Aortic smooth muscle cell (primary cell): ENCODE measurements at places on chromosomes 1 and 21. TPM values are rescaled to one million over a fixed set of nuclear protein-coding genes. Genes with fewer than 3 reads are reported as not detected.

The LAMTOR5 gene
- 43.9 and 67.9 TPM in 2 replicates for total RNA-seq

The ZMPSTE24 gene
- 93.1 and 105 TPM in 2 replicates for total RNA-seq

The OPTC gene
- not detected in 2 replicates for total RNA-seq

The IFFO2 gene
- total RNA-seq, result 10.2 and 11.3 TPM in 2 replicates

The LCE2A gene
- not detected in 2 replicates for total RNA-seq

The THRAP3 gene
- 91.0 and 97.1 TPM in 2 replicates for total RNA-seq

The LRRC40 gene
- total RNA-seq, result 17.9 and 20.1 TPM in 2 replicates

The FABP3 gene
- total RNA-seq, result 57.1 and 132 TPM in 2 replicates

The OBSCN gene
- total RNA-seq, result 2.7 and 2.9 TPM in 2 replicates

The PTPRC gene
- total RNA-seq, result 0.12 and 0.40 TPM in 2 replicates

The PTPN14 gene
- total RNA-seq, result 23.6 and 33.4 TPM in 2 replicates

The CDK11B gene
- total RNA-seq, result 8.2 and 9.1 TPM in 2 replicates

The HES2 gene
- 0.75 and 0.92 TPM in 2 replicates for total RNA-seq

The SEC16B gene
- 4.1 and 4.4 TPM in 2 replicates for total RNA-seq

The PAQR6 gene
- 0.26 and 0.44 TPM in 2 replicates for total RNA-seq

The C4BPB gene
- total RNA-seq, result not detected in 2 replicates

The SPRR2G gene
- not detected in 2 replicates for total RNA-seq

The CA6 gene
- total RNA-seq, result not detected in 2 replicates

The KANK4 gene
- total RNA-seq, result not detected in 2 replicates

The SLC25A34 gene
- total RNA-seq, result 0.26 and 0.62 TPM in 2 replicates

The TUFT1 gene
- 3.0 and 4.1 TPM in 2 replicates for total RNA-seq

The BRDT gene
- total RNA-seq, result not detected in 2 replicates

The KLHL20 gene
- total RNA-seq, result 38.4 and 40.9 TPM in 2 replicates

The OR2L8 gene
- total RNA-seq, result not detected in 2 replicates

The GRHL3 gene
- total RNA-seq, result 0.19 TPM in 1 of 2 replicates, not detected in the other

The EXO1 gene
- total RNA-seq, result 6.3 and 13.7 TPM in 2 replicates

The RNU1-1 gene
- 565 and 1,390 TPM in 2 replicates for total RNA-seq

The NFIA gene
- 7.7 and 12.9 TPM in 2 replicates for total RNA-seq

The NPHS2 gene
- total RNA-seq, result not detected in 2 replicates

The BARHL2 gene
- total RNA-seq, result not detected in 2 replicates

The S100A8 gene
- total RNA-seq, result not detected in 2 replicates

The AVPR1B gene
- total RNA-seq, result not detected in 2 replicates

The AKNAD1 gene
- 0.56 TPM in 1 of 2 replicates, not detected in the other for total RNA-seq

The ITLN1 gene
- total RNA-seq, result not detected in 2 replicates

The KCND3 gene
- total RNA-seq, result under 0.01 and 0.26 TPM in 2 replicates

The TDRD10 gene
- total RNA-seq, result under 0.01 and 0.06 TPM in 2 replicates

The KRTAP12-3 gene
- total RNA-seq, result not detected in 2 replicates

The DNALI1 gene
- total RNA-seq, result 4.4 and 8.7 TPM in 2 replicates

The VANGL2 gene
- total RNA-seq, result not detected in 2 replicates

The MTARC1 gene
- total RNA-seq, result 0.92 and 1.1 TPM in 2 replicates
